Stimulated activated naive CD4-positive, alpha-beta T cell treated with Interleukin-2 at 50 U/mL for 16 hours (primary cell): ENCODE measurements at places on chromosomes 4 and X.

GRCh38 chr4:131304686-131305085 lies 1844.4 kb upstream of the PCDH10 start:
- DNase-seq = no peak

GRCh38 chr4:10116569-10117358 lies at the start of gene WDR1:
WDR1 (minus strand) TSS chr4:10116799; CDS start chr4:10116666, 133 bp downstream.
- peak; percentile 87 for DNase-seq

DNA sequence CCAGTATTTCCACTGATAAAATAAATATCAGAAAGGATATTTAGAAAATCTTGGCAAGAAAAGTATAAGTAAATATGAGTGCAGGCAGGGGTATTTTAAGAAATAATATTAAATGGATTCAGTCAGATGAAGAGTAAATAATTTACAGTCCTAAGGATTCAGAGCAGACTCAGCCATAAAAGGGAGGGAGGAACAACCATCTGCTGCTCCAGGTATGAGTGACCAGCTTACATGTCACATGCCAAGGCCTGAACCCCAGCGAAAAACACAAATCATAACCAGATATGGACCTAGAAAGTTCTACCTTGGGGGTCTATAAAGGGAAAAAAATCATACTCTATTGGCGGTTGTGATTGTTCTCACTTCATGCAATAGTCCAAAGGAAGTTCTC lies 166.8 kb downstream of the COL4A6 start:
- no peak for DNase-seq

- DNase-seq = no peak
Observed at GRCh38 chr4:62051332-62051731, 851.2 kb downstream of the ADGRL3 start.

DNA sequence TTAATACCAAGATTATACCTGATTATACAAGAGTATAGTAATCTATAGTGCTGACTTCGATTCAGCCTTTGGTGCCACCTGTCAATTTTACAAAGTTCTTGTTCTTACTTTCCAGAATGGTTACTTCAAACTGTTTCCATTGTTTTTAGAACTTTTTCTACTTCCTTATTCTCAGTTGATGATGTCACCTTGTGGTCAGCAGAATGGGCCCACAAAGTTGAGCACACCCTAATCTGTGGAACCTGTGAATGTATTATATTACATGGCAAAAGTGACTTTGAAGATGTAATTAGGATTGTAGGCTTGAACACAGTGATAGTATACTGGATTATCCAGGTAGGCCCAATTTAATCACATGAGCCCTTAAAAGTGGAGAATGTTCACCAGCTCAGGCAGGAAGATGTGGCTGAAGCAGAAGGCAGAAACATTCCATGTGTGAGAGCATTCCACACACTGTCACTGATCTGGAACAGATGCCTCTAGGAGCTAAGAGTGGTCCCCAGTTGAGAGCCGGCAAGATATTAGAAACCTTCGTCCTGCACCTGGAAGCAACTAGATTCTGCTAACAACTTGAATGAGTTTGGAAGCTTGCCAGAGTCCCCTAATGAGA lies 6.3 kb upstream of the SGMS2 start:
- DNase-seq = no peak

DNA sequence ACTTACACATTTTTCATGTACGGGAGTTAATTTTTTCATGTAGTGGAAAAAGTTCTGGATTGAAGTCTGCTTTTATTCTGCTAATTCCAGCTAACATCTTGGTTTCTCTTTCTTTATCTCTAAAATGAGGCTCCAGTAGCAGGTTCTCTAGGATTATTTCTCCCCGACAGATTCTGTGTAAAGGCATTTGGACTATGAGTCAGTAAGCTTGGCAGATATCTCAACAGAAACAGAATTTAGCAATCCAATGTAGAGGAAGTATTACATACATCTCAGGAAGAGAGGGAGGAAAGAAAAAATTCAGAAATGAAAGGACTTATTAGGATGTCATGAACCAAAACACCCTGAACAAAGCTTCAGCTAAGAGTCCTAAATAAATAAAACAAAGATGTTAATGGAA lies 1682.3 kb upstream of the TENM3 start:
- DNase-seq = no peak

GRCh38 chr4:152014280-152014679 lies 253.5 kb upstream of the GATB start:
- DNase-seq = peak; percentile 58

- no peak for DNase-seq
Observed at GRCh38 chrX:38095971-38096529, 89.7 kb downstream of the SYTL5 start.

DNA sequence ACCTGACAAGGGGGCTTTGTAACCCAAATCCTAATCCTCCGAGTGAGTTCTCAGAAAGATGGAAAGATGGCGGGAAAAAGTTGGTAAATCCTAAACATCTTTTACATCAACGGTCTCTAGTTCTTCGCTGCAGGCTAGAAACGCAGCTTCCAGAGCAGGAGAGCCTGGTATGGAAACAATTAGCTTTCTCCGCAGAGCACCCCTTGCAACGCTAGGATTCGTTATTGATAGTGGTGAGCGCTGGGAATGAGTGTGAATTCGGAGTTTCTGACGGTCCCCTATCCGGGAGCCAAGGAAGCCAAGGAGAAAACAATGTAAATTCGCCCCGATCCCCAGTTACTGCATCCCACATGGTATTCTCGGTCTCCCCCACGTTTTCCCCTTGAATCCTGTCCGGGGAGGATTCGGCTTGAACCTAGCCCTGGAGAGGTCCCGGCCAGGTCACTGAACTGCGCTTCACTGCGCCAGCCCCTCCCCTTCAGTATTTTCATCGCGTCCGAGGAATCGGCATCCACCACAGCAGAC lies 4.7 kb upstream of the NEUROG2 start:
- DNase-seq = no peak

GRCh38 chr4:6728320-6729029 lies 12.5 kb downstream of the BLOC1S4 start:
- DNase-seq = no peak

DNA sequence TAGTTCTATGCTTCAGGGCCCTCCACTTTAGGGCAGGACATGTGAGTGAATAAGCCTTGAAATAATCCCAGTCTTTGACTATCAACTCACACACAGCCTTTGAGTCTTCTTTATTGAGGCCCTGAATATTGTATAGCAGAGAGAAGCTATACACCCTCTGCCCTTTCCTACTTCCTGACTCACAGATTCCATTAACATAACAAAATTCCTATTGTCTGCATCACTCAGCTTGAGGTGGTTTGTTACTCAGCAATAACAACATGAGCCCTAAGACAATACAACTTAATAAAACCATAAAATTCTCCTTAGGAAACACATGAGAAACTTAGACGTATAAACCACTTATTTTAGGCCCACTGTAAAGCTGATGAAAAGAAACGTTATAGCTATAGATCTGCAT lies 680.3 kb upstream of the DIAPH2 start:
- no peak for DNase-seq

DNA sequence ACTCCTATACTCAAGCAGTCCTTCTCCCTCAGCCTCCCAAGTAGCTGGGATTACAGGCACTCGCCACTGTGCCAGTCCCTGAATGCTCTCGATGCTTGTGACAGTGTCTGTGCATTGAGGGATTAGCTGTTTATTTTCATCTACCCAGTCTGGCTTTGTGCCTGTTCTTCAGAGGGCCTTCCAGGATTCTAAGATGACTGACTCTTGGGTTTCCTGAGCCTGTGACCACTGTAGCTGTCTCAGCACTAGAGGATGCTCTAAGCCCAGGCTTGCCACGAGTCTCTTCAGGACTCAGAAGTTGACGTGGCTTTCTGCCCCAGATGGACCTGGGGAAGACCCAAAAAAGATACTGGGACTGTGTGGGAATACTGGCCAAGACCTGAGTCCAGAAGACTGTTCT lies 201.4 kb downstream of the ARHGAP10 start:
- DNase-seq = no peak

DNA sequence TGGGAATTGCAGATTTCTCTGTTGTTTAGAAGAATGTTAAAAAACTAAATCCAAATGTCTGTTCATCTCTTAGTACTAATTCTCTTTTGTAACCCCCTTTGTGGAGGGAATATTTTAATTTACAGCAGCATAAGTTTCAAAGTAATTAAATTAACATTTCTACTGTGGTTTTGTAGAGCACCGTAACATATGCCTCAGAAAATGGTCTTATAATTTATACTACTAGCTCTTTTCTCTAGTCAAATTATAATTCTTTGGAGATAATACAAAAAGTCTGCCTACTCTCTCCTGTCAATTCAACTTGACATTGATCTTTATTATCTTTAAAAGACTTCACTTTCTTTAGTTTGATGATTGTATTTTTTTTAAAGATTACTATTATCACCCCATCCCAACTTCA lies 759.0 kb downstream of the ADGRL3 start:
- no peak for DNase-seq

GRCh38 chr4:47068986-47069385 lies 37.6 kb downstream of the GABRB1 start:
- no peak for DNase-seq

GRCh38 chr4:151402145-151402865 lies 6.7 kb upstream of the FHIP1A start:
- DNase-seq = no peak

GRCh38 chrX:720825-721224 lies 90.2 kb downstream of the SHOX start:
- no peak for DNase-seq

GRCh38 chr4:120939693-120940092 lies 17.2 kb upstream of the PRDM5 start:
- no peak for DNase-seq
